ENCODE measurements at places on chromosomes 5 and 9. TPM values are rescaled to one million over a fixed set of nuclear protein-coding genes. Genes with fewer than 3 reads are reported as not detected.
A peak's percentile ranks its signal among the peaks of the same experiment; 100 is the strongest.

PLK2 gene
- 40.0 TPM for total RNA-seq

NUTM2G gene
- total RNA-seq, result 0.15 TPM

AUH gene
- total RNA-seq, result 9.1 TPM

CDH6 gene
- total RNA-seq, result 55.5 TPM

PCDHGB2 gene
- total RNA-seq, result 1.0 TPM

SLC36A2 gene
- not detected for total RNA-seq

NOL8 gene
- 39.7 TPM for total RNA-seq

SOHLH1 gene
- total RNA-seq, result not detected

FAM81B gene
- total RNA-seq, result not detected

ADGRD2 gene
- total RNA-seq, result not detected

- peak overlapping the region; percentile 96 for H3K27ac ChIP-seq
- peaks cover 52% of the 10 kb centered on the region for H3K4me1 ChIP-seq
- no peaks in the 10 kb centered on the region for H3K27me3 ChIP-seq
- DNase-seq, result no peak
- no peak overlapping the region for H3K4me3 ChIP-seq
Measured at GRCh38 chr5:172887692-172888091, 53.6 kb downstream of the ERGIC1 start.

- DNase-seq, result no peak
- peak overlapping the region; percentile 31 for H3K4me3 ChIP-seq
Measured at GRCh38 chr9:35470894-35471293, 19.0 kb upstream of the RUSC2 start.

GRCh38 chr9:118701985-118702384, 667.2 kb downstream of the BRINP1 start:
- no peaks in the 10 kb centered on the region for H3K27me3 ChIP-seq
- H3K27ac ChIP-seq, result no peak overlapping the region
- DNase-seq, result no peak
- no peaks in the 10 kb centered on the region for H3K4me1 ChIP-seq
- no peak overlapping the region for H3K4me3 ChIP-seq
- H3K36me3 ChIP-seq, result no peaks in the 10 kb centered on the region

GRCh38 chr5:114360816-114361723, 800 bp upstream of the KCNN2 start:
- DNase-seq, result no peak
- H3K4me1 ChIP-seq, result peaks cover 25% of the 10 kb centered on the region
- H3K27me3 ChIP-seq, result peaks cover 71% of the 10 kb centered on the region
- peaks cover 2% of the 10 kb centered on the region for H3K36me3 ChIP-seq

DNA sequence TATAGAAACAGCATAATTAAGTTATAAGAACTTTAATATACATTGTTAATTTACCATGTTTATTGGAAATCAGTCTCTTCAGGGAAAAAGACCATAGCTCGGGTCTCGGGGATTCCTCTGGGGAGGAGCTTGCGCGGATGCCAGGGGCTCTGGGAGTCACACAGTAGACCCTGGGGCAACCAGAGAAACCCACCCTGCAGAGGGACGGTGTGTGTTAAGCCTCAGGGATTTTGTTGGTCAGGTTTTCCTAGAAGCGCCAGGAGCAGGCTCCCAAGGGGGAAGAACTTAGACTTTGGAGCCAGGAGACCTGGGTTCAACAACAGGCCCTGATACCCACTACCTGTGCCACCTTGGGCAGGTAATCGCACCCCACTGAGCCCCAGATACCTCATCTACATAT, 297.9 kb downstream of the MED10 start:
- H3K4me3 ChIP-seq, result no peak overlapping the region
- DNase-seq, result no peak
- H3K27me3 ChIP-seq, result no peaks in the 10 kb centered on the region
- H3K4me1 ChIP-seq, result no peaks in the 10 kb centered on the region

DNA sequence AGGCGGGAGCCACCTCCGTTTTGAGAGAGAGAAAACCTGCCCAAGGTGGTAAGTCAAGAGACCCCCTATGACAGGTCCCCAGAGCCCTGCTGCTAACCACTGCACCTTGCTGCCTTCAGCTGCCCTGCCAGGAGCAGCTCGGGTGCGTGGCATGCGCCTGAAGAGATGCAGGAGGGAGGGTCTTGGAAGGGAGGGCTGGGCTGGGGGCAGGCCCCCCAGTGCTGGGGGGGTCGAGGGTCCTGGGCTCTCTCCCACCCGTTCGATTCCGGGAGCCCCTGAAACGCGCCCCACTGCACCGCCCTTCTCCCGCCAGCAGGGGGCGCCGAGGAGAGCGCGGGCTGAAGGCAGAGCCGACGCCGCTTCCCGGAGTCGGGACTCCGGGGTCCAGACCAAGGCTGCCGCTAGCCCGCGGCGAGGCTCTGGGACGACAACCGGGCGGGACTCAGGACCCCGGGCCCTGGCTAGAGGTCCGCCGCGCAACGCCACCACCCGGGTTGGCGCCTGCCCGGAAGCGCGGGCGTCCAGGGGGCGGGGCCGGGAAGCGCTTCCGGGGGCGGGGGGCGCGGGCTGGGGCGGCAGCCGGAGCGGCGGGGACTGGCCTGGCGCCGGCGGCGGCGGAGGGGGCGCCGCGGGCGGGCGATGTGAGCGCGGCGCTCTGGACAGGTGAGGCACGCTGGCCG, at the start of gene ZBTB34:
Gene ZBTB34 (plus strand): TSS at position 563 of the 680 bp plus-strand sequence. CDS start 18,761 bp downstream, outside the sequence.
- H3K27ac ChIP-seq, result peak within 1 kb of the TSS; percentile 83
- peak within 1 kb of the TSS; percentile 72 for H3K4me3 ChIP-seq
- no peak for DNase-seq
- peaks cover 3% of the 10 kb centered on the region for H3K36me3 ChIP-seq

DNA sequence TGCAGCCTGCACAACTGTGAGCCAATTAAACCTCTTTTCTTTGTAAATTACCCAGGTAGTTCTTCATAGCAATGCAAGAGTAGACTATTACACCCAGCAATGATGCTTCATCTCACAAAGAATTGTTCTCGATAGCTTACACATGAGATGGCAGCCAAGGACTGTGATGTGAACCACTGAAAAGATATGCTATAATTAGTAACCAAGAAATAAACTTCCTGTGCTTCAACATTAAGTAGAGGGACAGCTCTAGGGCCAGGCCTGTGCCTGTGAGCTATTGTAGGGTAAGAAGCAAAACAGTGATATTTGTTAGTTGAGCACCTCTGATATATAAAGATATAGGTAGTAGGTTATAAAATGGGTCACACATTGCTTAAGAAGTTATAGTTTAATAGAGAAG, 41.8 kb upstream of the DPYSL3 start:
- no peak overlapping the region for H3K4me3 ChIP-seq
- peaks cover 1% of the 10 kb centered on the region for H3K36me3 ChIP-seq
- H3K4me1 ChIP-seq, result peaks cover 24% of the 10 kb centered on the region
- no peaks in the 10 kb centered on the region for H3K27me3 ChIP-seq

- H3K4me1 ChIP-seq, result peaks cover 10% of the 10 kb centered on the region
- no peak for DNase-seq
- peaks cover 35% of the 10 kb centered on the region for H3K27me3 ChIP-seq
- peaks cover 10% of the 10 kb centered on the region for H3K36me3 ChIP-seq
Measured at GRCh38 chr5:160369990-160370712, at the start of gene C1QTNF2. Gene C1QTNF2, minus strand, starts transcription at chr5:160370626. Its CDS starts 15,615 bp downstream, at chr5:160355011.

GRCh38 chr5:150503386-150503785, 4.5 kb upstream of the NDST1 start:
- peaks cover 88% of the 10 kb centered on the region for H3K4me1 ChIP-seq
- H3K4me3 ChIP-seq, result no peak overlapping the region
- DNase-seq, result no peak
- peaks cover 7% of the 10 kb centered on the region for H3K36me3 ChIP-seq
- no peaks in the 10 kb centered on the region for H3K27me3 ChIP-seq

- H3K27me3 ChIP-seq, result no peaks in the 10 kb centered on the region
- H3K4me1 ChIP-seq, result no peaks in the 10 kb centered on the region
- DNase-seq, result no peak
- H3K4me3 ChIP-seq, result no peak overlapping the region
Measured at GRCh38 chr9:125088752-125089151, 54.6 kb downstream of the SCAI start.

GRCh38 chr9:16514131-16514530, 356.3 kb downstream of the BNC2 start:
- no peak overlapping the region for H3K27ac ChIP-seq
- H3K36me3 ChIP-seq, result peaks cover under 1% of the 10 kb centered on the region
- no peaks in the 10 kb centered on the region for H3K27me3 ChIP-seq

- no peak overlapping the region for H3K27ac ChIP-seq
- no peaks in the 10 kb centered on the region for H3K27me3 ChIP-seq
- H3K4me3 ChIP-seq, result no peak overlapping the region
- no peak for DNase-seq
- H3K36me3 ChIP-seq, result peaks cover 2% of the 10 kb centered on the region
- H3K4me1 ChIP-seq, result peaks cover 43% of the 10 kb centered on the region
Measured at GRCh38 chr9:127166111-127166510, 43.7 kb upstream of the ANGPTL2 start.

DNA sequence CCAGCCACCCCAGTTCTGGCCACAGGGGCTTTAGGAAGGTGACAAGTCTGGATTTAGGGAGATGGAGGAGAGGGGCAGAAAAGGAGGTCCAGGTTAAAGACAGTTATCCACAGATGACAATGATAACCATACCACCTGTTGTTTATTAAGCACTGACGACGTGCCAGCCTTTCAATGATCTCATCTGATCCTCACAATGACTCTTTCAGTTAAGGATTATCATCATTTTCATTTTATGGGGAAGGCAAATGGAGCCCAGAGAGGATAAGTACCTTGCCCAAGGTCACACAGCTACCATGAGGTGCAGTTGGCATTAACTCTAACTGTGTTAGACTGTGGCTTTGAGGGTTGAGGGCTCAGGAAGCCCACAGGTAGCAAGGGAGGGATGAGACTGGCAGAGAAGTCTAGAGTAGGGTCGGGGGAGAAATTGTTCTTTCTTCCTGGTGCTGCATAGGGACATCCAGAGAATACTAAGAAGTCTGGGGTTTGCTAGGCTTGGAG, 21.5 kb upstream of the JADE2 start:
- H3K27me3 ChIP-seq, result no peaks in the 10 kb centered on the region
- H3K4me1 ChIP-seq, result peaks cover 34% of the 10 kb centered on the region
- no peak overlapping the region for H3K4me3 ChIP-seq
- peak overlapping the region; percentile 91 for H3K27ac ChIP-seq
- H3K36me3 ChIP-seq, result no peaks in the 10 kb centered on the region
- DNase-seq, result no peak

- H3K27me3 ChIP-seq, result no peaks in the 10 kb centered on the region
- no peak overlapping the region for H3K4me3 ChIP-seq
- H3K4me1 ChIP-seq, result peaks cover 7% of the 10 kb centered on the region
Measured at GRCh38 chr5:137265457-137265856, 233.7 kb downstream of the SPOCK1 start.

DNA sequence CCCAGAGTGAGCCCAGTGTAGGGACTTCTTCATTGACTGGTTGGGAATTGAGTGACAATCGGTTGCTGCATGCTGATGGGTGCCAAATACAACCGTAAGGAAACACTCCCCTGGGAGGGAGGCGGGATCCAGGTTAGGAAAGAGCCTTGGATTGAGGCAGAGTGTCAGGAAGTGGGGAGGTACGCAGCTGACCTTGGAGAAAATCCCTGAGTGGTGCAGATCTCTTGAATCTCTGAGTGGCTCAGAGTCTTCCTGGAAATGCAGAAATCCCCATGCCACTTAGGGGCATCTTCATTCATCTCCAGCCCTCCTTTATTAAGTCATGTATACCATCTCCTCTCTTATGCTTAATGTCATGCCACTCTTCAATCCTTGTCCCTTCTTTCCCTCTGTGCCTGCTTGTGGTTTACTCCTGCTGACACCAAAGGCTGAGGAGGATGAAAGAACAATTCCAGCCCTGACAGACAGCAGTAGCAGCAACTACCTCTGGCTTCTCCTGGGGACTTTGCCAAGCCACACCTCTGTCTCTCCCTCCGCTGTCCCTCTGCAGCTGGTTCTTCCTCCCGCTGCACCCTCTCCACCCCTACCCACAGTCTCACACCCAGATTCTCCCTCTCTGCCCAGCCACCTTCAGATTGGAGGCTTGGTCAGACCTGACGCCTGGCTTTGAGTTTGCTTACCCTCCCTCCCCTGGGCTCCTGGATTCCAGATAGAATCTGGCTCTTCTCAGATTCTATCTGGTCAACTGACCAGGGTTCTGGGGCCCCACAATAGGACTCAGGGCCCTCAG, 14.1 kb upstream of the LCP2 start:
- H3K36me3 ChIP-seq, result no peaks in the 10 kb centered on the region
- no peak overlapping the region for H3K4me3 ChIP-seq
- H3K4me1 ChIP-seq, result peaks cover 24% of the 10 kb centered on the region
- H3K27me3 ChIP-seq, result peaks cover 7% of the 10 kb centered on the region

DNA sequence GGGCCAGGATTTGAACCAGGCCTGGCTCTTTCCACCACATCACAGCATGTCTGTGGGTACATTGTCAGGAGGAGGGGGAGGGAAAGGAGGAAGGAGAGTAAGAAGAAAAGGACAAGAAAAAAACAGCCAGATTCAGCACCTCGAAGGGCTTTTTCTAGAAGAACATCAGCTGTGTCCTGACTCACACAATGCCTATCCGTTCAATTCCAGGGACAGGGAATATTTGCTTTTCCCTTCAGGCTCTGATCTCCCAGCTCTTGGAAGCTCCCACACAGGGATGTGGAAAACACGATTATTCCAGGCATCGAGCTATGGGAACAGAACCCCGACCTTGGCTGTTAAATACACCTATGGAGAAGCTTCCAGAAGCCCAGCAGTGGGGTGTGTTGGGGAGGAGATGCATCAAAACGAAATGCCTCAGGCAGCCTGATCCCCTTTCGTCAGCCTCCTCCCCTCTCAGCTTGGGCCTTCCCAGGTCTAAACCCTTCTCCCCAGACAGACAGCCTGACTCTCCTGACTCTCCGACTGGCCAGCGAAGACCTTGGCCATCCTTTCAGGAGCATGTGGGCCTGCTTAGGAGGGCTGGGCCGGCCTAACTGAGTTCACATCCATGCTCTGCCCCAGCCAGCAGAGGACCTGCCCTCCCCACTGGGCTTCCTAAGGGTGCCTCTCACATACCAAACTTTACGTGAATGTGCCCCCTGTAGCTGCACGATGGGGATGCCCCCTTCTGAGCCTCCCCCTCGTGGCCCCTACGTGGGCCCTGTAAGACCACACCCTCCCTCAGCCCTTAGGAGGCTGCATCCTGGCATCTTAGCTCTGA, 54.4 kb downstream of the NEURL1B start:
- peaks cover 57% of the 10 kb centered on the region for H3K4me1 ChIP-seq
- no peak overlapping the region for H3K4me3 ChIP-seq
- peak; percentile 60 for DNase-seq
- no peaks in the 10 kb centered on the region for H3K36me3 ChIP-seq

GRCh38 chr5:168874713-168875380, 295.7 kb upstream of the PANK3 start:
- no peak for DNase-seq
- H3K27ac ChIP-seq, result peak overlapping the region; percentile 13
- peaks cover 24% of the 10 kb centered on the region for H3K4me1 ChIP-seq
- H3K4me3 ChIP-seq, result no peak overlapping the region

DNA sequence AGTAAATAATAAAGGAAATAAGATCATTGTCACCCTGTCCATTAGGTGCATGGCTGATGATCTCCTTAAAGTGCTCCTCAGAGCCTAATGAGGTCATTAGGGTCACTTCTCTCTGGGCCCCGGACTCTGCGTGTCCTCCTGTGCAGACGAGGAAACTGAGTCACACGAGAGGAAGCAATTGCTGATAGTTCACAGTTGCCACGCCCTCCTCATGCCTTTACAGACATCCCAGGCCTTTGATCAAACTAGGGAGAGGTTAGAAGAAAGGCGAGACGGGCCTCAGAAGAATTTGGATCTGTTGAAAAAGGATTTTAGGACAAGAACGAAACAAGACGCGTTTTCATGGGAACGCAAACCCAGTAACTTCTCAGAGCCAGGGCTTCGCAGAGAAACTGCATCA, 32.0 kb upstream of the MSX2 start:
- no peak for DNase-seq
- H3K4me3 ChIP-seq, result no peak overlapping the region
- peaks cover 65% of the 10 kb centered on the region for H3K27me3 ChIP-seq
- H3K27ac ChIP-seq, result no peak overlapping the region
- H3K4me1 ChIP-seq, result peaks cover 24% of the 10 kb centered on the region
- H3K36me3 ChIP-seq, result no peaks in the 10 kb centered on the region

GRCh38 chr5:19496056-19496455, 491.9 kb downstream of the CDH18 start:
- H3K4me1 ChIP-seq, result no peaks in the 10 kb centered on the region
- no peak overlapping the region for H3K27ac ChIP-seq
- H3K36me3 ChIP-seq, result no peaks in the 10 kb centered on the region
- peaks cover 4% of the 10 kb centered on the region for H3K27me3 ChIP-seq
